Forelimb muscle (tissue), 1 donor: ENCODE measurements at places on chromosomes 7 and 10.

- no peak for DNase-seq
These were observed 35.9 kb upstream of the HDAC9 start for GRCh38 chr7:18459484-18460245.

GRCh38 chr7:41763626-41764025 is 60.7 kb upstream of the INHBA start:
- DNase-seq: no peak

- DNase-seq: peak; percentile 75
These were observed 91.8 kb downstream of the CREM start for GRCh38 chr10:35218339-35218955.

- DNase-seq: no peak
These were observed 69.4 kb upstream of the FZD1 start for GRCh38 chr7:91194841-91195240.

DNA sequence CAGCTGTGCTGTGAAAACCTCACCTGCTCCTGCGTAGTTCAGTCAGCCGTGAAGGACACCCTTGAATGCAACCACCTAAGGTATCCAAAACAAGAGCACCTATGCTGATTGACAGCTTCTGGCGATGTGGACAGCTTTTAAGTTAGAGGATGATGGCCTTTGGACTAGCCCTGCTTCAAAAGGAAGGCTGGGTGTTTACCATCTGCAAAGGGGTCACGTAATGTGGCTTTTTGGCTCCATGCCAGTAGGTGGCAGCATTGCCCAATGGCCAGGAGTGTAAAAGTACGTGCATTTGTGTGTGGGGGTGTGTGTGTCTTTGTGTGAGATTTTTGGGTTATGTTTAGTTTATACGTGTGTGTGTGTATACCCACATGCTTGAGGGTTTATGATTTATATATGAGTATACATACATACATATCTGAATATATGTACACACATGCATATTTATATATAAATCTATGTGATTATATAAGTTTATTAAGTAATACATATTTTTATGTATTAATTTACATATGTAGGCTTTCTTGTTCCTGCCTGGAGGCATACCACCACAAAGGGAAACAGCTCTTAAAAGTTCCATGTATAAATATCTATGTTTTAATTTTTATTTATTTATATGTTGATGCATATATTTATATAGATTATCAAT is 236.3 kb upstream of the ANKRD30A start:
- DNase-seq: no peak

GRCh38 chr7:148670807-148671206 is 27.9 kb upstream of the CUL1 start:
- DNase-seq: no peak

- no peak for DNase-seq
These were observed 1494.9 kb upstream of the LRRTM3 start for GRCh38 chr10:65430979-65431378.

DNA sequence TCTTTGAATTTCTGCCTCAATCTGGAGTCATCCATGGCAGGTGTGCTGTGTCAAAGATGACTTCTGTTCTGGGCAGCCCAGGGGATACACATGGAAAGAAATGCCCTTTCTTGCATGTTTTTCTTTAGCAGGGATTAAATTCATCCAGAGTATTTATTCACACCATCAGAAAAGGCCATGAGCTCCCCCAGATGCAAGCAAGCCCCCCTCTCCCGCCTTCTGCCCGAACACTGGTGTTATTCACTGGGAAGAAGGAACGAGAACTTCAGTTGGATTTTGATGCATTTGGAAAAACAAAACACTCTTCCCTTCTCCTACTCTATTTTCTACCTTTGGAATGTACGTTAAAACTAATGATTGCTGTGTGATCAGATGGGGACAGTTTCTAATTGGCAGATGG is 1.4 kb downstream of the PLPP4 start:
- no peak for DNase-seq

DNA sequence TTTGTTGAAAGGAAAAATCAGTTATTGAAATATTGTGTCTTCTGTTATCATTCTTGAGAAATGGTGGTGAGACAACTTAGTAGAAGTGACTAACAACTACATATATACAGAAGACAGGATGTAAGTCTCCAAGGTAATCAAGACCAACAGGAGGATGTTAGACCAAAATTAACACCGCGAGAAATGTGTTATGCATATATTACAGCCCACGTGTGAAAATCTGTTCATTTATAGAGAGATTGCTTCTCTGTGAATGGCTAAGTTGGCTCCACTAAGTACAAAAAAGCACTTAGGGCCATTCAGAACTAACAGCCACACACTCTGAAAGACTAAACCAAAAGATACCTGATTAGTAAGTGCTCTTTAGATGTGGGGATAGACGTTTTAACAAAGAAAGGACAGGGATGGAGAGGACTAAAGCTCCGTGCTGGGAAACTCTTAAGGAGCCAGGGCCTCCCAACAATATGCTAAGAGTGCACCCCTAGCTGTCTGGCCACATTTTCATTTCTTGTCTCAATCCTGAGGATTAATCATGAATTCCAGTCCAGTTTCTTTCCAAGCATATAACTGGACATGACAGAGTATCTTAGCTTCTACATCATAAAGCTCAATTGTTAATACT is 26.5 kb downstream of the HDAC9 start:
- no peak for DNase-seq

DNA sequence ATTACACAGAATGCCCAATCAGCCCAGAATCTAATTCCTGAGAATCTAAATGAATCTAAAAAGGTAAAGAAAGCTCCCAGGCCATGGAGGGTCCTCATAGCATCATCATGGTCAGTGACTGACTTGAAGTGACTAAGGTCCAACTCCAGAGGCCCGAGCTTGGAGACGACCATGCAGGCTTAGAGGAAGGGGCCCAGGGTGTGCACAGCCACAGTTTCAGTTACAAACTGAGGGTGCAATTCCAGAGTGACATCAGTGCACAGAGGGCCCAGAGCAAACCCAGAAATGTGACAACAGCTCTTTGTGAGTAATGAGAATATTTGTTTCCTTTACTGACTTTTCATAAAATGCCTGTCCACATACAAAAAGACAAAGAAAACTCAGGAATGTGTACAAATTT is 170.0 kb downstream of the TNS3 start:
- DNase-seq: no peak

DNA sequence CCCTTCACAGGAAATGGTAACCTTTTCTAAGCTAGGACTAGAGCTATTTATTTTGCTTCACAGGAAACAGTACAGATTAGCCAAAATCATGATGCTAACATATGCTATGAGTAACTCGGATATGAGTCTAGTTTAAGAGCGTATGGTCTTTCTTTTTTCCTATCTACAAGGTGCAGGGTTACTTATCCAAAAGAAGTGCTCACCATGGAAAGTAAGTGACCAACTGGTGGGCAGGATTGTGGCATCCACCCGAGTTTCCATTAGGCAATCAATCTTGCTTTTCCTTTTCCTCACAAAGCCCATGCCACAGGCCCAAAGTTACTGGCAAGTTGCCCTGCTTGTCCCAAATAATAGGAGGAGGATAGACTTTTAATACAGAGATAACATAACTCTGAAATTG is 765.1 kb upstream of the POM121L12 start:
- DNase-seq: no peak

DNA sequence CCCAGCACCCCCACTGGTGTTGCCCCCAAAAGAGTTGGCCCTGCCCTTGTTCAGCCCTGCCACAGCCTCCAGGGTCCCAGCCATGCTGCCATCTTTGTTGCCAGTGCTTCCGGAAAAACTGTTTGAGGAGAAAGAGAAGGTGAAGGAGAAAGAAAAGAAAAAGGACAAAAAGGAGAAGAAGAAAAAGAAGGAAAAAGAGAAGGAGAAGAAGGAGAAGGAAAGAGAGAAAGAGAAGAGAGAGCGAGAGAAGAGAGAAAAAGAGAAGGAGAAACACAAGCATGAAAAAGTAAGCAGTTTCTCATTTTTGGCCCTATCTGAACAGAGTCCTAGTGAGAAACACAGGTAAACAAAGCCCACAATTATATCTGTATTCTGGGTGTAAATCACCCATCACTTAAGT is 89.0 kb upstream of the GATA3 start:
- no peak for DNase-seq

DNA sequence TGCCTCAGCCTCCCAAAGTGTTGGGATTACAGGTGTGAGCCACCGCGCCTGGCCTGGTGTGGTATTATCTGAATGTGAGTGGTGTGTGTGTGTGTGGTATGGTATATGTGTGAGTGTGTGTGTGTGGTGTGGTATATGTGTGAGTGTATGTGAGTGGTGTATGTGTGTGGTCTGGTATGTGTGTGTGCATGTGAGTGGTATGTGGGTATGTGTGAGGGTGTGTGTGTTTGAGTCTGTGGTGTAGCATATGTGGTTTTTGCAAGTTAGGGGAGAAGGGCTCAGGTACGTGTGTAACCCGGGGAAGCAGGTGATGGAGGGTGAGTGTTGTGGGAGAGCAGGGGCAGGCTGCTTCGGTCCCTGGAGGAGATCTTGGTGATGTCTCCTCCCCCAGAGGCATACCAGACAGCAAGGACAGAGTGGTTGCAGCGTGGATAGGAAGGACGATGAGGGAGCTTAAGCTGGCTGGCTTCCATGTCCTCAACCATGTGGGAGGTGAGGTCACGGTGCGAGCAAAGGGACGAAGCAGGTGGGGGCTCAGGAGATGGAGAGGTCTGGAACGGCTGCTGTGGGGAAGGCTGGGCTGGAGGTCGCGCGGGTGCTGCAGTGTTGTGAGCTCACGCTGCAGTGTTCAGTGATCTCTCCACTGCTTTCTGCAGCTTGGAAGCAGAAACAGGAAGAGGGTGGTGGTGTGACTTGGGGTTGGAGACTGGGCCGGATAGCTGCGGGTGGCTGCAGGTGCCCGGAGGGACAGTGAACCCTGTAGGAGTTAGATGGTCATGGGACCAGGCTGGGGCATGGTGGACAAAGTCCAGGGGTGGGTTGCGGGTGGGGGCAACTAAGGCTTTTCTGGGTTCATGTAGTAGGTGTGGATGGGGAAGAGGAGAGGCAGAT is 5.0 kb downstream of the ZYX start:
- no peak for DNase-seq

GRCh38 chr7:146892151-146892550 is 775.5 kb downstream of the CNTNAP2 start:
- no peak for DNase-seq

GRCh38 chr7:148941598-148942275 is 57.6 kb upstream of the EZH2 start:
- no peak for DNase-seq

DNA sequence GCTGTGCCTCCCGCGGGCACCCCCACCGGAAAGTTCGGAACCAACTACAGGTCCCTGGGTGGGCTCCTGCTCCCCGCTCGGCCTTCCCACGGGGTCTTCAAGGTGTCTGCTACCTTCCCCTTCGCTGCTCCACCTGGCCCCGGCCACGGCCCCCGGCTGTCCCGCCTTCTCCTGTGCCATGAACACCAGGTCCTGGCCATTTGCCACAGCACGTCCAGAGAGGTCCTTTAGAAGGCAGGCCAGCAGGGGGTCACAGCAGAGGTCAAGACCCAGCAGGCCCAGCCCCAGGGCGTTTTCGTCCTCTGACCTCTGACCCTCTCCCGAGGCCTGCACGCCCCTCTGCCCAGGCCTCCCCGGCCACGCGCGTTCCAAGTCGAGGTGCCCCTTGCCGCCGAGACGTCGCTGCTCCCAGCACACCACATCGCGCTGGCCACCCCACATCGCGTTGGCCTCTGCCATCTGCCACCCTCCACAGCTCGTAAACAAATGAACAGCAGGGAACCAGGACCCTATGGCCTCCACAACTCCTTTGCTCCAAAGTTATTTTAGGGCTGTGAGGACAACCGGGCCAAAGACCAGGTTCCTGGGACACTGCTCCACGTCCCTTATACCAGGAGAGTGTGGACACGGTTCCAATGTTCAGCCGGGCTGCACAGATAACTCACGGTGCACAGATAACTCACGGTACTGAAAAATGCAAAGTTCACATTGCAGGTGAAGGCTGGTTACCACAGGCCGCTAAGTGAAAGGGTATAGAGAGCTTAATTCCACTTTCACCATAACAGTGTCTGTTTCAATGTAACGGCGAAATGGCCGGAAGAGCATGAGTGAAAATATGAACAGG is 74.3 kb downstream of the CFAP46 start:
- no peak for DNase-seq

DNA sequence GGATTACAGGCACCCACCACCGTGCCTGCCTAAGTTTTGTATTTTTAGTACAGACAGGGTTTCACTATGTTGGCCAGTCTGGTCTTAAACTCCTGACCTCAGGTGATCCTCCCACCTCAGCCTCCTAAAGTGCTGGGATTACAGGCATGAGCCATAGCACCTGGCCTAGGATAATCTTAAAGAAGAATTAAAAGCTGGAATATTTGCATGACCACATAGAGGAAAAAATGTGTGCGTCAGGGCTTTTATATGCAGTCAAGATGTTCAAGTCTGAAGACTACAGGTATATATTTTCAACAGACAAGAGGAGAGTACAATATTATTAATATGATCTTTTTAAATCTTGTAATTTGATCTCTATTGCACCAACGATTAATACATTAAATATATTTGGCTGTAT is 39.5 kb downstream of the GNG11 start:
- no peak for DNase-seq

- no peak for DNase-seq
These were observed 80.3 kb downstream of the SND1 start for GRCh38 chr7:127732306-127732705.

DNA sequence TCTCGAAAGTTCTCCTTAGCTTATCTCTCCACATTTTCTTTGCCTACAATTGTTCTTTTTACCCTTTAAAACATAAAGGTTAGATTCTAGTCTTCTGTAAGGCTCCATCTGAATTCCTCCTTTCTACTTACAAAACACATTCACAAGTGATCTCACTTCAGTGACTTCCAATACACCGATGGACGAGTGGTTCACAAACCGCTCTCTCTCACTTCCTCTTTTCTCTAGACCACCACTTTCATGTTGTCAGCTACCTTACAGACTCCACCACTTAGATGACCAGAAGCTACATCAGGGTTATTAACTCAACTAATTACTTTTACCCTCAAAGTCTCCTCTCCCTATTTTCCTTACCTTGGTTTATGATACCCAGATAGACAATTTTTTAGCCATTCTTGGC is 11.8 kb downstream of the MET start:
- DNase-seq: no peak

DNA sequence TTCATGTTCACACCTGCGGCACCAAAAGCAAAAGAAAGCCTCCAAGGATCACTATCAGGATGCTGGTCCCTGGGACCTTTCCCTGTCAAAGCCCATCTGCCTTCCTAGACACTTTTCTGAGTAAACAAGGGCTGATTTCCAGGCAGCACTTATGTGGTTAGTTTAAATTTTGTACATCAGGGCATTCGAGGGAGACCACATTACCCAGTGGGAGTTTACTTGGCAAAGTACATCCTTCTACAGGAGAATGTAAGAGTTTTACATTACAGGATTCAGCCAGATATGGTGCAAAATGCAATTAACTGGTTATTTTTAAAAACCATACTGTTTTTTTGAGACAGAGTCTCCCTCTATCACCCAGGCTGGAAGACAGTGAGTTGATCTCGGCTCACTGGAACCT is 132.1 kb downstream of the CSTF2T start:
- no peak for DNase-seq

DNA sequence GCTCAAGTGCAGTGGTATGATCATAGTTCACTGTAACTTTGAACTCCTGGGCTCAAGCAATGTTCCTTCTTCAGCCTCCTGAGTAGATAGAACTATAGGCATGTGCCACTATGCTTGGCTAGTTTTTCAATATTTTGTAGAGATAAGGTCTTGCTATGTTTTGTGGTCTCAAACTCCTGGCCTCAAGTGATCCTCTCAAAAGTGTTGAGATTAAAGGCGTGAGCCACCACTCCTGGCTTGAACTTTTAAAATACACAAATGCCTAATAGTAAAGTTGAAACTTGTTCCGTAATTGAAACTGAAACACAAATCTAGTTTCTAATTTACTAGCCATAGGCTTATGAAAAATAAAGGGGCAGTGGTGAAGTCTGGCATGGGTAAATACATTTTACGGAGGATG is 65.7 kb downstream of the AP3M1 start:
- DNase-seq: no peak

- DNase-seq: no peak
These were observed 22.7 kb downstream of the DHTKD1 start for GRCh38 chr10:12091421-12091820.
